SK-N-DZ (cell line): ENCODE measurements at places on chromosomes 13 and 19.

DNA sequence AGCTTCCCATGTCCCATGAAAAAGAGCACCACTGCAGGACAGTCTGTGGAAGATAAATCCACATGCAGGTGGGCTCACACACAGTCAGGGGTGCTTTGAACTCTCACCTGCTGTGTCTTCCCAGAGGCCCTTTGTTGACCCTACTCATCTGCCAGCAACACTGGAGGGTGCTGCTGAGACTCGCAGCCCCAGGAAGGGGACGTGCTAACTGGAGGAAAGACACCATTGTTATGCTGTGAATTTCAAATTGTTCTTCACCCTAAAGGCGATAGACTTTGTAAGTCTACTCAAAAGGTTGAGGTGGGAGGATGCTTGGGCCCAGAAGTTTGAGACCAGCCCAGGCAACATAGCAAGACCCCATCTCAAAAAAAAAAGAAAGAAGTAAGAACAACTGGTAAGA, 107.3 kb upstream of the SERP2 start:
- DNase-seq, result no peak

DNA sequence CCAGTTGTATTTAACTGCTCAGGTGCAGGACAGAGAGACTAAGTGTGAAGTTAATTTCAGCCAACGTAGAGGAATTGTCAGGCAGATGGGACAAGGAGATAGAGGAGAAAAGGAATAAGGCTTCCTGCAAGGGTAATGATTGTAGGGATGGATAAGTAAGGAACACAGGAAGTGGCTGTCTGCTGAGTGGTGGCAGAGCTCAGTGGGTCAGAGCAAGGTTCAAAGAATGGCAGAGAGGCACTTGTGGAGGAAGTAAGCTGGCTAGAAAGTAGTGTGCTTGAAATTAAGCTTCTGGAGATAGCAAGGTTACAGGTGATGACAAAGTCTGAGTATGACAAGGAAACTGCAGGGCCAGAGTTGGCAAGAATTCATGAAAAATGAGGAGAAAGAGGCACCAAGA, 47.9 kb downstream of the USPL1 start:
- DNase-seq, result no peak

DNA sequence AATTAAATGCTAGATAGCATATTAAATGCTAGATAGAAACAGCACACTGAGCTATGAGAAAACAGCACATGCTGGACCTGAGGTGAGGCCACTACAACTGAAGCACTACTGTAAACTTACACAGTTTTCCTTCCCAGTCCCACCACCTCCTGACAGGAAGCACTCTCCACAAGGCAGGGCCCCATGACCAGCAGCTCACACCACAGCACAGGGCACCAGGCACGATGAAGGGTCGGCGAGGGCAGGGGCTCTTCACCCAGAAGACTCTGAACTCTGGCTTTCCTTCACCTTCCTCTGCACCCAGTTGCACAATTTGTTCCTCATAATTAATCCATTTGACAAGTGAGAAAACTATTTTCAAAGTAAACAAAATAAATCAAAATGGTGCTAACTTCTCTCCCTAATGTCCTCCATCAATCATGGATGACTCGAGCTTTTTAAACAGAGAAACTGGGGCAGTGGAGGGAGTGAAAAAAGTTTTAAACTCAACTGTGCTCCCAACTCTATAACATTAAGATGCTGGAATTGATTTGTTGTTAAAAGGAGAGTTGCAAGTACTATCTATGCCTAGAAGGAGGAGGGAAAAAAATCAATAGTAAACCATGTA, 568.7 kb downstream of the UQCRFS1 start:
- DNase-seq, result no peak

- no peak for DNase-seq
Observed at GRCh38 chr13:42331009-42331408, 59.1 kb downstream of the AKAP11 start.

GRCh38 chr13:39313721-39314120, 275.5 kb downstream of the NHLRC3 start:
- DNase-seq, result no peak

- peak; percentile 47 for DNase-seq
Observed at GRCh38 chr13:43783820-43784219, 3.0 kb downstream of the ENOX1 start.

DNA sequence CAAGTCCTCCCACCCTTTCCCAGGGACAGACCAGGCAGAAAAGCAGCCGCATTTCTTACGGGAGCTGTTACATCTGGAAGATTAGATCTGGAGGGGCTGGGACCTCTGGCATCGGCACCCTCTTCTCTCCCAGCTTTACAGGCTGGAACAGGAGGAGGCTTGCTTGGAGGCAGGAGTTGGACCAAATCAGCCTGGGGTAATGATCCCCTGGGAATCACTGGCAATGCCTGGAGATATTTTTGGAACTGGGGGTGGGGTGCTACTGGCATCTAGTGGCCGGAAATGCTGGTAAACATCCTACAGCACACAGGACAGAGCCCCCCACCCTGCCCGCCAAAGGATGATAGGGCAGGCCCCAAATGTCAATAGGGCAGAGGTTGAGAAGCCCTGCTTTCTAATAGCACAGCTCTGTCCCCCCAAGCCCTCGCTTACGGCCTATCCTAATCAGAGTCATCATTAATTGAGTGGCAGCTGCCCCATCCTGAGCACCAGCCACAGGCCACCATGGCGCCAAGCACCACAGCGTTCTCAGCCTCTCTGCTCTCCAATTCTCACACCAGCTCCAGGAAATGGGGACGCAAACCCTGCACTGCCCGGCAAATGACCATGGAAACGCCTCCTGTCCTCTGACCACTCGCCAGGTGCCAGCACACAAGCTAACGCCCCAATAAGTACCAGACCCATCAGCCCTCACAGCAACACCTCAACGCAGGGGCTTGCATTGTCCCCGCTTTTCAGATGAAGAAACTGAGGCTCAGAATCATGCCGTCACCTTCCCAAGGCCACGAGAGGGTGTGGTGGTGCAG, 20.6 kb downstream of the LRRC4B start:
- peak; percentile 15 for DNase-seq

DNA sequence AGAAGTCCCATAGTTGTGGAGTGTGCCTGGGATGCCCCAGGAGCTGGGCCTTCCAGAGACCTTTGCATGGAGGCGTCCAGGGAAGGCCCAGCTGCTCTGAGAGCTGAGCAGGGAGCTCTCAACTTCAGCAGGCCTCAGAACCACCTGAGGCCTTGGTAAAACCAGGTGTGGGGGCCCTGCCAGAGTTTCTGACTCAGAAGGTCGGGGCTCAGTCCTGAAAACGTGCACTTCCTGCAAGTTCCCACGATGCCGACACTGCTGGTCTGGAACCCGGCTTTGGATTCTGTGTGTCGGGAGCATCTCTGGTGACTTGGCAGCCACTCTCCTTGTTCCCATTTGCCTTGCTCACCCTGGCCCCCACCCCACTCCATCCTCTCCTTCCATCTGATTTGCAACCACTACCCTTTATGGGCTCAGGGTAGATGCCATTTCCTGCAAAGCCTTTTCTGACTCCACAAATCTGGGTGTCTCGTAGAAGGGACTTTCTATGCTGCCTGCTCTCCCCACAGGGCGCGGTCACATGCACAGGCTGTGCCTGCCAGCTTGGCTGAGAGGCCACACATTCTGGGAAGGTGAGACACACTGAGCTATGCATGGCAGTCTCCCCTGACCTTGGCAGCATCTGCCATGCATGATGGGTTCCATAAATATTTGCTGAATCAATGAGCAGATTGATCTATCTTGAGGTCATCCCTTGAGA, 244.7 kb downstream of the COL4A1 start:
- no peak for DNase-seq

DNA sequence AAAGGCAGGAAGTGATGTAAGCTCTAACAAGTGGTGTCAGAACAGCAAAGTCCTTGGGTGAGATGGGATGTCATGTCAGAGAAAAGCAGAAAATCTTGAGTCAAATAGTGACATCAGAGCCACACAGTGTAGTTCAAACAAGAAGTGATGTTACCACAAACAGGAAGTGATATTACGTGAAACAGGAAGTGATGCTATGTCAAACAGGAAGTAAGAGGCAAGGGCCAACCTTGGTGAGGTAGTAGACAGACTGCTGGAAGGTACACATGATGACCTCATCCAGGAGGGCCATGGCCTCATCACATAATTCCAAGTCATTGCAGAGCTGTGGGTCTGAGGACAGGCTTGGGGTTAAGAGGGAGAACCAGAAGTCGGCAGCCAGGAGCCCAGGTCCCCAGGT, 7.0 kb upstream of the MAMSTR start:
- DNase-seq, result no peak

DNA sequence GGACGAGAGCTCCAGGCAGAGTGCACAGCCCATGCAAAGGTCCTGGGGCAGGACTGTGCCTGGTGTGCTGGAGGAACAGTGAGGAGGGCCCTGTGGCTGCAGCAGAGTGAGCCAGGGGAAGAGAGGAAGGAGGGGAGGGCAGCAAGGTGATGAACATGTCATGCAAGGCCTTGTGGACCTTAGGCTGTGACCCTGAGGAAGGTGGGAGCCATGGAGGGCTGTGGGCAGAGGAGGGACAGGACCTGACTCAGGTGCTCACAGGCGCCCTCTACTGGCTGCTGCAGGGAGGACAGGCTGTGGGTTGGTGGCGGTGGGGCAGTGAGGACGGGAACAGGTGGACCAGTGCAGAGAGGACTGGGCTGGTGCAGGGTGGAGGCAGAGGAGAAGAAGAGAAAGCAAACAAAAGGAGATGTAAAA, 170.3 kb downstream of the PTPRS start:
- DNase-seq, result no peak

GRCh38 chr13:73522937-73523336, 464.1 kb downstream of the KLF5 start:
- no peak for DNase-seq

DNA sequence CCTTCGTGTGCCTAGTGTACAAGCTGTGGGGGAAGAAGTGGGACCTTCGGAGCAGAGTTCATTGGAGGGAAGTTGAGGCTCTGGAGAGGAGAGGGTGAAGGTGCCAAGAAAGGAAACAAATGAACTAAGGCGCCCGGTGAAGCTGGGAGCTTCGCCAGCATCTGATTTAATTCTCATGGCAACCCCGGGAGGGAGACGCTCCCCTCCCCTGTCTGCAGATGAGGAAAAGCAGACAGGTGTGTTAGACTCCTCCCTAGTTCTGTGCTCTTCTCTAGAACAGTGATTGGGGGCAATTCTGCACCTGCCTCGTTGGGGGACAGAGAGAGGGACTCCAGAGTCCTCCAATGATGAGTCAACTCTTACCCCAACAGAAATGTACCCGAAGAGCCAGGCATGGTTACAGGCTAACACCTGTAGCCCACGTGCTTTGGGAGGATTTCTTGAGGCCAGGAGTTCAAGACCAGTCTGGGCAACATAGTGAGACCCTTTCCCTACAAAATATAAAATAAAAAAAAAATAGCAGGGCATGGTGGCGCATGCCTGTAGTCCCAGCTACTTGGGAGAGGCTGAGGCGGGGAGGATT, 4.2 kb downstream of the SSC5D start:
- no peak for DNase-seq

- no peak for DNase-seq
Observed at GRCh38 chr13:113125506-113126264, 3.1 kb downstream of the F10 start.

DNA sequence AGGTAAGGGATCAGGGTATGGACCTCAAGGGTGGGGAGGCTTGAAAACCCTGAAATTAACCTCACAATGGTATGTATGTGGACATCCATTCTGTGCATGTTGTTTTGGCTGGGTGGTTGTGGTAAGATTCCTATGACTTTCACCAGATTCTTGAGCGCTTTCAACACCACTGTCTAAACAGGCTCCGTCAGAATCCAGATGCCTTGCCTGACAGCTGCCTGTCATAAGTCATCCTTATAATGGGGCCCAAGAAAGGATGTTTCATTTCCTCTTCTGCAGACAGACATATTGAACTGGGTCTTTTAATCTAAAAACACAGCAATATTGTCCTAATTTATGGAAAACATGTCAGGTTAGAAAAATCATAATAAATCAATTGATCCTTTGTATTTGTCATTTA, 41.3 kb downstream of the ALOX5AP start:
- DNase-seq, result no peak

DNA sequence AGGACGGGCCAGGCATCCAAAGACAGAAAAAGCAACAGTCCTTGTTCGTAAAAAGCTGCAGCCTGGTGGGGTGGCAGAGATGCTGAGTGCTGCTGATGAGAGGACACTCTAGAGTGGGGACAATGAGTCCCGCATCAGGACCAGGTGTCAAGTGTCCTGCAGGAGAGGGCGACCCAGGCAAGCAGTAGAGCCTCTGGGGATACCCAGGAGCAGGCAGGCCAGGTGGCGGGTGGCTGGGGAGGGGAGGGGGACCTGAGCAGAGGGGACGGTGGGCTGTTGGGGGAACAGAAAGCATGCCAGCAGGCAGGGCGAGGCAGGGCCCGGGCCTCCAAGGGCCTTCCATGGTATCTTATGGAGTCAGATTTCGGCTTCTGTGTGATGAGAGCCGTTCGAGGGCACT, 35.8 kb downstream of the GGACT start:
- no peak for DNase-seq

GRCh38 chr19:34575206-34575605, 93.6 kb downstream of the WTIP start:
- DNase-seq, result no peak

GRCh38 chr13:111662895-111663294, 342.5 kb downstream of the TEX29 start:
- no peak for DNase-seq

GRCh38 chr19:50387176-50387867, 3.2 kb downstream of the POLD1 start:
- no peak for DNase-seq

DNA sequence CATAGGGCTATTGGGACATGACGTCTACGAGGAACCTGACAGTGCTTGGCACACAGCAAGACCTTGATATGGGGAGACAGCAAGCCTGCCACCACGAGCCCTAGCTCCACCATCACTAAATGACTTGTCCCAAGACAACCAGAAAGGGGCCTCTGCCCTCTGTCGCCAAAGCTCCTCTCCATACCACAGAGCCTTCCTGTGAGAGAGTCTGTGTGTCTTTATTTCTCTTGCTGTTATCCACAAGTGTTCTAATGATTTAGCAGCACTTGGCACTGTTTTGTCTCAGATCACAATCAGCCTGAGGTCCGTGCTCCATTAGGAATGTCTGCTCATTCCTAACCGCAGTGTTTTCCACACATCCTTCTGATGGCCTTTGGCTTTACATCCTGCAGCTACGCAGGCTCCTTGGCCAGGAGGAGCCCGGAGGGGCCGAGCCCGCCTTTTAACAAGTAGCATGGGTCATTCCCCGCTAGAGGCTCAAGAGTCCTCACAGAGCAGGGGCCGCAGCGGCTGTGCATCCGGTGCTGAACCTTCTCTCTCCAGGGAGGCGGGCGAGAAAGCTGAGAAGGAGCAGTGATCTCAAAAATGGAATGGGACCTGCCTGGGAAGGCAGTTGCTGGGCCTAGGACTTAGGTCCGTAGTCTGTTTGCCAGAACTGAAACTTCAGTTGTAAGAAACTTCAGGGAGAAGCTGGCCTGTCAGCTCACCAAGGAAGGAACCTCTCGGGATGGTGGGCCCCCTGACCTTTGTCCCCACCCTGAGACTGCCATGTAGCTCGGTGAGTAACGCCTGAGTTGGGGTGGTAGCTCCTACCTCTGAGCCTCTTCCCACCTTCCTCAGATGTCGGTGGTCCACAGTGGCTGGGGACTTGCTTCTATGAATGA, 61.1 kb upstream of the HMGB1 start:
- DNase-seq, result peak; percentile 86

DNA sequence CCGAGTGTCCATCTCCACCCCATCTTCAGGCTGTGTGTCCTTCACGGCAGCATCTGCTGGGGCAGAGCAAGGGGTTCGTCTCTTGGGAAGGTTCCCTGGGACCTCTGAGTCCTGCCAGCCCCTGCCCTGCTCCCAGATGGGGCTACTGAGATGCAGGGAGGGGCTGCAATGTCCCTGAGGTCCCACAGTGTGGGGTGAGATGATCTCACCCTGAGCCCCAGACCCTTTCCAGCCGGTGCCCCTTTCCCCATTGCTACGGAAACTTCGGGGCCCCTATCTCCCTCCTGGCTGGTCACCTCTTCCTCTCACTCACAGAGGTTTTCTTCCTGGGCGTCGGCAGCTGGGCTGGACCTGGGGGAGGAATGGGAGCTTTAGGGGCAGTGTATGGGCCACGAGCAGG, 5.0 kb downstream of the LILRB2 start:
- no peak for DNase-seq
